Activated effector memory CD4-positive, alpha-beta T cell treated with Interleukin-2 at 50 U/mL for 16 hours (primary cell): ENCODE measurements at places on chromosomes 6 and 20.

DNA sequence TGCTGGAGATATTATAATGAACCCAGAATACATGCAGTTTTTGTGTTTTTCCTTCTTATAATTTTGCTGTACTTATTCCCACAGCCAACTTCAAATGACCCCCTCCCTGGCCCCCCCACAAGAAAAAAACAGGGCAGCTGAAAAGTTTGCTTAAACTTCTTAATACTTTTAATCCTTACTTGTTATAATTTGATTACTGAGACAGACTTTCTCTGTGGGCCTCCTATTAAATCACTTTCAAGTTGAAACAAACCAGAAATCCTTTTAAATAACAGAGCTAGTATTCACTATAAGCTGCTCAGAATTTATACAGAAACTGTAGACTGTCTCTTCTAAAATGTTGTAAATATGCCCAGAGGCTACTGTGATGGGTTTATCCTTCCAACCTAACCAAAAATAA, 106.3 kb downstream of the CENPW start:
- no peak for DNase-seq

DNA sequence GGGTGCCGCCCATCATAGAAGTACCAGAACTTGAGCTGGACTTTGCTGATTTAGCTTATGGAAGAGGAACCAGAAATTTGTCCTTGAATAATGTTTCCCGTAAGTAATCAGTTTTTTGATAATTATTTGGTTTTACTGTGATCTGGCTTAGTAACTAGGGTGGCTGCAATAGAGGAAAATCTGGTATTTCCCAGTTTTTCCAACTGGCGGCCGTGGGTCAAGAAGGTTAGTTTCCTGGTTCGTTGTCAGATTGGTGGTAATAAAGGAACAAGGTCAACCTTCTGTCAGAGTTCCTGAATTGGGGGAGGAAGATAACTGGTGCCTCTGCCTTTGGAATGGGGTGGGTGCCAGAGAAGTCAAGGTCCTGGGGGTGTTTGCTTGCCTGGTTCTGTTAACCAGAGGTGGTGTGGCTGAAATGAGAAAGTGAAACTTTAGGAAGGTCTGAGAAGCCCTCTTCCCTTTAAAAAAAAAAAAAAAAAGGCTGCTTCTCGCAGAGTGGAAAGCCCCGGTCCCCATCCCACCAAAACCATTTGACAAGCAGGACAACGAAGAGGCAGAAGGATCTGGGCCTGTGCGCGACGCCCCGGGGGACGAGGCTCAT, at the start of gene CALHM6:
Gene CALHM6, plus strand, starts transcription at position 45 of the 601 bp plus-strand sequence. Its CDS starts 555 bp downstream, at position 600.
- no peak for DNase-seq

GRCh38 chr6:138772596-138773176, 883 bp upstream of the CCDC28A start:
- DNase-seq = no peak

- no peak for DNase-seq
Observed at GRCh38 chr6:111685058-111685457, 79.4 kb upstream of the TRAF3IP2 start.

DNA sequence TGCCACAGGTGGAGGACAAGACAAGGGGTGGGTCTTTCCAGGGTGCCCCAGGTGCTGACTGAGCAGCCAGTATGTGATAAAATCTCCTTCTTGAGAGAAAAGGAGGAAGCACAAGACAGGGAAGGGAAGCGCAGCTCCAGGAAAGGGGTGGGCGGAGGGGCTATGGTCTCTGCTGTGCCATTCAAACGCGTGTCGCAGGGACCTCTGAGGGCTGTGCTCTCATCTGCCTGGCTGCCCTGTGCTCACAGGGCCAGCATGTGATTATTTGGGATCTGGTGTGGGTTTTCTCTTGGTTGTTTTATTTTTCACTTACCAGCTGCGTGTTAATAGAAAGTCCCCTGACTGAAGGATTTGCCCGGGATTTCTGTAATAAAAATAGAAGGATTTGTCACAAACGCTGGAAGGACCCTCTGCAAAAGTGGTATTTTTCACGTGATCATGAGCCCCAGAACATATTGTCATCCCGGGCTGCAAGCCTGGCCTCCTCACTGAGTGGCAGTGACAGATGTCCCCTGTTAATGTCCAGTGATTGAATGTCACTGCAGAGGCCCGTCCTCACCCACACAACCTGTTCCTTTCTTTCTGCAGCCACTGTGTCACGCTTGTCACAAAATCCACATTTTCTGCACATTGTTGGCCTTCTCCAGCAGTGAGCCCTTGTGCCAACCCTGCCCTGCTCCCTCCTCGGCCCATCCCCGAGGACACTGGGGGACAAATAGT, 35.0 kb upstream of the VSX1 start:
- DNase-seq = no peak

GRCh38 chr20:5100684-5101347, 18.9 kb downstream of the PCNA start:
- peak; percentile 59 for DNase-seq

- peak; percentile 2 for DNase-seq
Observed at GRCh38 chr20:16434062-16434664, 139.1 kb downstream of the KIF16B start.
